Activated T-helper 1 cell treated with Interleukin-2 at 50 U/mL for 16 hours (primary cell): ENCODE measurements at places on chromosomes 6 and 20.

DNA sequence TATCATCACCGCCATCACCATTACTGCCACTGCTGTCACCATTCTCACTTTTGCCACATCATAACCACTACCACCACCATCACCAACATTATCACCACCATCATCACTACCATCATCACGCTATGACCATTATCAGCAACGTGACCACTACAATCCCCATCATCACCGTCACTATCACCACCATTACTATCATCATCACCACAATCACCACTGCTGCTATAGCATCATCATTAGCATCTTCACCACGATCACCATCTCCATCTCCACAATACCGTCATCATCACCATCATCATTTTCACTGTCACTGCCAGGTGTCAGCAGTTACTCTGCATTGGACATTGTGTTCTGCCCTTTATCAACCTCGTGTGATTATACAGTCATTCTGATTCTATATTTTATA, 19.0 kb downstream of the CST4 start:
- DNase-seq, result no peak

- no peak for DNase-seq
Observed at GRCh38 chr6:139262519-139263300, 29.1 kb downstream of the TXLNB start.

DNA sequence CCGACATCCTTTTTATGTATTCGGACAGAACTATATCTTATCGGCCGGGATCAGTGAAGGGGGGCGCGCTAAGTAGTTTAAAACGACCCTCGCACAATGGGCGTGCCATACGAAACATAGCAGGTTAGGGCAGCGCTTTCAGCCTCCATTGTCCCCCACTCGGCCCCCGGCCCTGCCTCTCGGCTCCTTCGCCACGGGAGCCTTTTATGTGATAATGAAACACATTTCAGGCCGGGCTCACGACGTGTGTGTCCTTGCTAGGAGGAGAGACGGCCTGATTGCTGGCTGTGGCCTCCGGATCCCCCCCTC, 5.3 kb downstream of the FOXA2 start:
- DNase-seq, result no peak

- no peak for DNase-seq
Observed at GRCh38 chr6:15628499-15629131, 34.2 kb downstream of the DTNBP1 start.

DNA sequence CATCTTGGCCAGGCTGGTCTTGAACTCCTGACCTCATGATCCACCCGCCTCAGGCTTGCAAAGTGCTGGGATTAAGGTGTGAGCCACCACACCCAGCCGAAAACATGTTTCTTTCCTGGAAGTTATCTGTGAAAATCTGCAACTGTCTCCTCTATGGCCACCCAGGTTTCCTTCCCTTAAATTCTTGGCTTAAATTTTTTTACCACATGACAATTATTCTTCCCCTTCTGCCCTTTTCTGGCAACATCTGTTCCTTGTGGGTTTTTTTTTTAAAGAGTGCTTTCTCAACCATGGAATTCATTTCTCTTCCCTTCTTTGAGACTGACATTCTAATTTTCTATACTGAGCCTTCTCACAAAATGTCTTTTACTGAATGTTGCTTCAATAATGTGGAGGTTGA, 59.6 kb downstream of the DOK5 start:
- DNase-seq, result no peak

DNA sequence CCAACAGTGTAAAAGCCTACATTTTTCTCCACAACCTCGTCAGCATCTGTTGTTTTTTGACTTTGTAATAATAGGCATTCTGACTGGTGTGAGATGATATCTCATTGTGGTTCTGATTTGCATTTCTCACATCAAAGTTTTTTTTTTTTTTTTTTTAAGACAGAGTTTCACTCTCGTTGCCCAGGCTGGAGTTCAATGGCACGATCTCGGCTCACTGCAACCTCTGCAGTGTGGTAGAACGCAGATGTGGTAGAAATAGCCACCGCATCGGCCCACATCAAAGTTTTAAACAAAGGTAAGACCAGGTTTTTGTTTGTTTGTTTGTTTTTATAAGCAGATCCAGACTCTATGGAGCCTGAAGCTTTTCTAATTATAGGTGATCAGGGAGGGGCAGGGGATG, 12.7 kb upstream of the PPP1R3G start:
- DNase-seq, result no peak

DNA sequence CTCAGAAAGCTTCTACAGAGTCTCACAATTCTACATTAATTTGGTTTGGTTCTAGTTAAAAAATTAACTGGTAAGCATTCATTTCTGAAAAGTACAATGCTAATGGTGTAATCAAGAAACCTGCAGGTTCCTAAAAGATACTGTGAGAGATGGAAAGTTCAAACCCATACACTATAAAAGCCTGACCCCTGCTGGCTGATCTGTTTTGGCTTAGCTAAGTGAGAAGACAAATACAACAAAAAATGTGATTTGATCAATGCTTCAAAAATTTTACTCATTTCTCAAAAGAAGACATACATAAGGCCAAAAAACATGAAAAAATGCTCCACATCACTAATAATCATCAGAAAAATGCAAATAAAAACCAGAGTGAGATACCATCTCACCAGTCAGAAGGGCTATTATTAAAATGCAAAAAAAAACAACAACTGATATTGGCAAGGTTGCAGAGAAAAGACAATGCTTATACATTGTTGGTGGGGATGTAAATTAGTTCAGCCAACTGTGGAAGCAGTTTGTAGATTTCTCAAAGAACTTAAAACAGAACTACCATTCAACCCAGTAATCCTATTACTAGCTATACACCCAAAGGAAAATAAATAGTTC, 102.8 kb downstream of the MOXD1 start:
- no peak for DNase-seq

- no peak for DNase-seq
Observed at GRCh38 chr6:89965441-89966227, 71.4 kb downstream of the GJA10 start.

- DNase-seq, result no peak
Observed at GRCh38 chr6:35737413-35738211, 780 bp downstream of the ARMC12 start.

DNA sequence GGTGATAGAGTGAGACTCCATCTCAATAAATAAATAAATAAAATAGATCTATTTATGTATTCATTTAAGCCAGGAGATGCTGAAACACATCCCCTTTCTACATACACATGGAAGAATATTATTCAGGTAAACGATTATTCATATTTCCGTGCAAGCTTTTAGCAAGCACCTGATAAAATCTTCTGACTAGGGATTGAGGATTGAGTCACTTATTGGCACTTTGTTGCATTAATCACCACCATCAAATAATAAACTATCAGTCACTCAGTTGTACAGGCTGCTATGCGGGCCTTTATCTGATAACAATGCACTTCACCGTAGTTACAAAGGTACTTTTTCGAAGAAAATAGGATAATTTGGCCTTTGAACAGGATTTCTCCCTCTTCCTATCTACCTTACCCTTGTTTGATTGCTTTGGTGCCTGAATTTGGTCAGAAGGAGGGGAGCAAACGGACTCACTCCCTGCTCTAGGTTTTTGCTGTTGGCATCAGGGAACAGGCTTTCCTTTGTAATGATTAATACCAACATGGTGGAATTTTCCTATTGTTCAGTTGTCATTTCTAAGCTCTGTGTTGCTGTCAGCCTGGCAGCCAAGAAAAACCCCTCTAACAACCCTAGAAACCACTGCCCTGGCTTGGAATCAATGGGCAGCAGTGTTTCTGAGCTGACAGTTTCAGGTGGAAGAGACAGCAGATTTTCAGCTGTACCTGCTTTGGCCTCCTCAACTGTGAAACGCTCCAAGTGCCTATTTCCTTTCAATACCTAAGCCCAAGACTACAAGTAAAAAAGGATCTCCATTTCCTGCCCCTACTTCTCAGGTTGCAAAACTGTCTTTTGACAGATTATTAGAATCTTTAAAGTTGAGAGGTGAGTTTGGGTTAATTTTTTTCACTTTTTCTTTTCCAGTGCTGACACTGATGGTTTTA, 63.0 kb downstream of the MYB start:
- no peak for DNase-seq

GRCh38 chr6:84546427-84546914, 217.9 kb downstream of the TBX18 start:
- DNase-seq, result no peak

- DNase-seq, result no peak
Observed at GRCh38 chr6:72940265-72940664, 285.0 kb downstream of the KHDC1L start.

GRCh38 chr20:59657459-59658046, 53.2 kb downstream of the PHACTR3 start:
- no peak for DNase-seq

DNA sequence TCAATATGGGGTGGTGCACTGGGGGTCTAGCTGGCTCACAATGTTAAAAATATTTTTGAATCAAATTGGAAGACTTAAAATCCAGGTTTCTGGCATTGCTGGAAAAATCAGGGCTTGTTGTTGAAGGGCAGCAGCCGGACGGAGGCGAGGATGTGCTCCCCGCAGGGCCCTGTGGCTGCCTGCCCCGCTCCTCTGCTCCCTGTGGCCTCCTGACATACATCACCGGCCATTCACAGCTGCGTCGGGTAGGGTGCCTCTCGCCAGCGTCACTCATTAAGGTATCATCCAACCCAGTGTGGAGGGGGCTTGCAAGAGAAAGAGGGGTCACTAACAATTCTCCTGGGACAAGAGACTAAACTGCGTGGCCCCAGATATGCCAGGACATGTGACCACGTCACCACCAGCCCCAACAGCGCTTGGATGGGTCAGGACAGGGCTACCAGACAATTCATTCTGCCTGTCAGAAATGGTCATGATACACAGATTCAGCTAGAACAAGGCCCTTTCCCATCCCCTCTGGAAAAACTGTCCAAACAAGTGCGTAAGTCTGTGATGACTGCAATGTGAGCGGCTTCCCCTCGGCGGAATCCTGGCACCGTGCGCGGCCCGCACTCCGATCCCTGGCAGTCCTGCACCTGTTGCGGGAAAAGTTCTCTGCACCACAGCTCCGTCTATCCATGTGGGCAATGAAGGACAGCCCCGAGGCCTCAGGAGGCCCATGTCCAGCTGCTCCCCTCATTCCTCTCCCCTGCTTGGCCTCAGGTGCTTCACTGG, 12.0 kb downstream of the GATA5 start:
- no peak for DNase-seq

DNA sequence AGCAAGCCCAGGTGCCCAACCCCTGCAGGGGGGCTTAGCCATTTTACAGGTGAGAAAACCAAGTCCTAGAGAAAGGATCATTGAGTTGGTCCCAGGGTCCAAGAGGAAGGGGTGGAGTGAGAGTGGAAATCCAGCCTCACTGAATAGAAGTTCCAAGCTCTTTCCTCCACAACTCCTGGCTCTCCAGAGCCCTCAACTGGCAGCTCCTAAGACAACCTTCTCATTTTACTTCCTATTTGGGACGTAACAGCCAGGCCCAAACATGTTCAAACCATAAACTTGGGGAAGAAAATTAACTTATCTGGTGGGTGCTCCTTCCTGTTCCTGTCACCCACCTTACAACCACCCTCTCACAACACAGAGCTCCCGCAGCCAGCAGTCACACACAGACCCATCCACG, 57.9 kb downstream of the PRND start:
- no peak for DNase-seq

DNA sequence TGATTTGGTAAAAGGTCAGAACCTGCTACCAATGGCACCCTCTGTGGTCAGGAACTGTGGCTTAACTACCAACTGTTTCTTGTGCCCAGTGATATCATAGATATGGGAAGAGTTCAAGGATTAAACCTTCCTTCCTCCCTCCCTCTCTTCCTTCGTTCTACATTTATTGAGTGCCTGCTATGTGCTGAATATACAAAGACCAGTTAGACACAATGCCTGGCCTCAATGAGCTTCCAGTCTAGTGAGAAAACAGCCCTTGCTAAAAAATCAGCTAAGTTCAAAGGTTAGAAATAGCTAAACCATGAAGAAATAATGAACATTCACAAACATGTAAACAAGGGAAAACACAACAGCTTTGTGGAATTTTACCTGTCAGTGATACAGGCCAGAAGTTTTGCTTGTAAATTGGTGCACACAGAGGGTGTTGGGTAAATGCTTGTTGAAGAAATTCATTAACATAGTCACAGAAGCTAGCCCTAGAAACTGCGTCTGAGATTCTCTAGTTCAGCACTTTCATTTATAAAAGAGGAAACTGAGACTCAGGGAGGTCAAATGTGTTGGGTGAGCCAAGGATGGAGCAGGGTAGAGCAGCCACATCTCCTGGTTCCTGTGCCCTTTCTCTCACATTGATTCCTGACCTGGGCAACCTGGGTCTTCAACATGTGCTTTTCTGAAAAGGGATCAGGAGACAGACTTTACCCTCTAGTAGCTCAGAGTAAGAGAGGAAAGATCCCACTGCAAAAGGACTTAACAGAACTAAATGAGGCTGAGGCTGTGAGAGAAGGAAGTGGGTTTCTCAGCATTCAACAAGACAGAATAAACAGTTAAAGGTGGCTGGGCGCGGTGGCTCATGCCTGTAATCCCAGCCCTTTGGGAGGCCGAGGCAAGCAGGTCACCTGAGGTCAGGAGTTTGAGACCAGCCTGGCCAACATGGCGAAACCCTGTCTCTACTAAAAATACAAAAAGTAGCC, 14.4 kb upstream of the FOXO3 start:
- DNase-seq, result no peak

- DNase-seq, result no peak
Observed at GRCh38 chr6:166365806-166366205, 16.9 kb downstream of the MPC1 start.

DNA sequence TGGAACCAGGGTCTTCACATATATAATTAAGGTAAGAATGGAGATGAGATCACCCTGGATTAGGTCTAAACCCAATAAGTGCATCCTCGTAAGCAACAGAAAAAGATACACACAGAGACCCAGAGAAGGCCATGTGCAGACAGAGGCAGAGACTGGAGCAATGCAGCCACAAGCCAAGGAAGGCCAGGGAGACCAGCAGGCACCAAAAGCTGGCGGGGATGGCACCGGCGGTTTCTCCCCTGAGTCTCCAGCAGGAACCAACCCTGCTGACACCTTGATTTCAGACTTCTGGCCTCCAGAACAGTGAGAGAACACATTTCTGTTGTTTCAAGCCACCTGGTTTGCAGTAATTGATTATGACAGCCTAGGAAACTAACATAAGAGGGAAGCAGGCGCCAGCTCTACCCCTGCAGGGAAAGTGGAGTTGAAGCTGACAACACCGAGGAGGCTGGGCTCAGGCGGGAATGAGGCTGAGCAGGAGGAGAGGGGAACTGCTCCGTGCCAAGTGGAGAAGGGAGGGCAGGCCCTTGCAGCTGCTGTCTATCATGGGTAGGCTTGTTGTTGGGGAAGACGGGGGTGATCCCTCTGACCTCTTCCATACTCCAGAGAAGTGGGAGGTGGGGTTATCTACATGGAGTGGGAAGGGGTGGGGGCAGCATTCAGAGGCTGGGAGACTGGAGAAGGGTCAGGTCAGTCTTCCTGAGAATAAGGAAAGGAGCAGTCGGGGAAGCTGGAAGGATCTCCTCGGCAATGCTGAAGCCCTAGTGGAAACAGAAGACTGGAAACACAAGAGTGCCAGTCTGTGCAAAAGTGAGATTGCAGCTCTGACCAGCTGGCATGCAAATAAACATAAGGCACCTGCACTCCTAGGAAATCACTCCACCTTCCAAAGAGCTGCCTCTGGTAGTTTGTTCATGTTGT, 72.7 kb downstream of the NFATC2 start:
- DNase-seq, result no peak
